NCI-H510A (cell line): ENCODE measurements at places on chromosomes 2 and 18.

- peak; percentile 22 for DNase-seq
Measured at GRCh38 chr18:77133835-77134496, 1.4 kb upstream of the MBP start.

DNA sequence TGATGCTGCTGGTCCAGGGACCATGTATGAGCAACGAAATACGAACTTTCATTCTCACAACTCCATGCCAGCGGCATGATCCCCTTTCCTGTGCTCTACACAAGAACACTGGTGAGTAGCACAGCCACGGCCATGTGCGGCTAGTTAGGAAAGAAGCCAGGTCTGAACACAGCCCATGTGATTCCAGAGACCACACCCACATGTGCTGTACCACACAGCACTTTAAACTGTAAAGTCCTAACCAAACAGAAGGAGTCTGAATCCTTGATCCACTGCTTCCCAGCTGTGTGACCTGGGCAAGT, 33.0 kb upstream of the ACAA2 start:
- peak; percentile 12 for DNase-seq

- no peak for DNase-seq
Measured at GRCh38 chr2:233023761-233024410, 8.6 kb upstream of the NEU2 start.

- DNase-seq: no peak
Measured at GRCh38 chr18:21241301-21242048, 557 bp upstream of the GREB1L start.

- no peak for DNase-seq
Measured at GRCh38 chr2:40431600-40431955, 20.3 kb downstream of the SLC8A1 start.
